ENCODE measurements at places on chromosomes 12 and 14. TPM values are rescaled to one million over a fixed set of nuclear protein-coding genes. Genes with fewer than 3 reads are reported as not detected.

Gene RNF212B
- total RNA-seq, result not detected

Gene NR4A1
- 19.8 TPM for total RNA-seq

Gene CPNE6
- not detected for total RNA-seq

Gene UNC79
- 0.33 TPM for total RNA-seq

- no peaks in the 10 kb centered on the region for H3K36me3 ChIP-seq
- no peak overlapping the region for H3K4me3 ChIP-seq
- H3K4me1 ChIP-seq, result no peaks in the 10 kb centered on the region
- H3K27ac ChIP-seq, result no peak overlapping the region
- DNase-seq, result no peak
These were observed 332 bp downstream of the KRT1 start for GRCh38 chr12:52679875-52680274.

- no peaks in the 10 kb centered on the region for H3K4me1 ChIP-seq
- H3K36me3 ChIP-seq, result no peaks in the 10 kb centered on the region
- no peak overlapping the region for H3K4me3 ChIP-seq
- no peak overlapping the region for H3K27ac ChIP-seq
- no peak for DNase-seq
- H3K27me3 ChIP-seq, result no peaks in the 10 kb centered on the region
These were observed 99.5 kb downstream of the NUAK1 start for GRCh38 chr12:106039242-106039641.

GRCh38 chr14:32494609-32495434, 165.7 kb downstream of the AKAP6 start:
- no peak for DNase-seq
- no peak overlapping the region for H3K4me3 ChIP-seq
- no peaks in the 10 kb centered on the region for H3K4me1 ChIP-seq
- no peaks in the 10 kb centered on the region for H3K36me3 ChIP-seq

DNA sequence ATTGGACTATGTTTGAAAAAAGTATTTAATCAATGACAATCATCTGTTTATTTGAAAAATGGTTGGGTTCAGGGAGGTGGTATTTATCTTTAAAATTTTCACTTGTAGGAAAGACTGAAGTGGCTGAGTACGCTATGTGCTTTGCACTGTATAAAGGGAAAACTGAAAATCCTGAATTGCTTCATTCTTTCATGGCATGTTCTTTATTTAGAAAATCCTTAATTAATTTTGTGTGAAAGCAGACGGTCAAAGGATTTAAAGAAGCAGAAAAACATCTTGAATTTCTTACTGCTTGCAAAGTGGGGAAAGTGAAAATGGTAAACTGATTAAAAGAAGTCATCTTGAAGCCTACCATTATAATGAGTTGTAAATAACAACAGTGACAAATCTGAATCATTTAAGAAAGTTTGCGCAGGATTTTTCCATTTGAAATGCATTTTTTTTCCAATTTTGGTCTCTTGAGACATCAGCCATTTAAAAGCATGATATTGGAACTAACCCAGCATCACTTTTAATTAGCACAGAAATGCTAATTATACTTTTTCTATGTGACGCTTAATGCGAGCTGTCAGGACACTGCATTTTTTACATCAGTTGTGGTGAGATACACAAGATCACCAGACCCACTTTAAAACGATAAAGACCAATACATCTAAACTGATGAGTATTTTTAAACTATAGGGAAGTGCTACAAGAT, 169.0 kb downstream of the NEDD1 start:
- no peaks in the 10 kb centered on the region for H3K4me1 ChIP-seq
- peaks cover 33% of the 10 kb centered on the region for H3K27me3 ChIP-seq
- no peak overlapping the region for H3K4me3 ChIP-seq
- no peak overlapping the region for H3K27ac ChIP-seq

DNA sequence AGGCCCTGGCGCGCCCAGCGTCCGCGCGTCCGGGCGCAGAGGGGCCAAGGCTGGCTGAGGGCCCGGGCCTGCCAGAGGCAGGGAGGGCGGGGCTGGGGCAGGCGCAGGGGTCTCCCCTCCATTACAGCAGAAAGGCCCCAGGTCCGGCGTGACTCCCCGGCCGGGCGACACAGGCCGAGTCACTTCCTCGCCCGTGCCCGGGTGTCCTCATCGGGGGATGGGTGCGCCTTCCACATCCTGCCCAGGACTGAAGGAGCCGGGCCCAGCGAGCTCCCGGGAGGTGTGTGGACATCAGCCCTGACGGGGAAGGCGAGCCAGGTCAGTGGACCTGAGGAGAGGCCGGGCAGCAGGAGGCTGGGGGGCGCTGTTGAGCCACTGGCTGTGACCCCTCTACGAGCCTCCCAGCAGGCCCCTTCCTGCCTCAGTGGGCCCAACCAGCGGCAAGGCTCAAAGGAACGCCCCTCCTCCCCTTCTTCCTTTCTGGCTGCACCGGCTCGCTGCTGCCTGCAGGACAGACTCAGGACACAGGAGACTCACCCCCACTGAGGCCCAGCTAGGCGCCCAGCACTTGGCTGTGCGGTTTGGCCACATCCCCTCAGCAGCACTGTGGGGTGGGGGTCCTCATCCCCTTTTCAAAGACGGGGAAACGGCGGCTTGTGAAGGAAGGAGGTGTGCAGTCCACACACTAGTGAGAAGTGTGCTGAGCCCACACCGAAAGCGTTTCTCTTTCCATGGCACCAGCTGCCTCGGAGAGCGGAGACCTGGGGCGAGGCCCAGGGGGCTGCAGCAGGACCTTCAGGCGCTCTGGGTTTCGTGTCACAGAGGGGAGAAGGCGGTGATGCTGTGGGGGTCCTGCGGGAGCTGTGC, 606 bp downstream of the TNFAIP2 start:
- H3K4me1 ChIP-seq, result peaks cover 21% of the 10 kb centered on the region
- DNase-seq, result no peak
- H3K27ac ChIP-seq, result no peak overlapping the region
- H3K27me3 ChIP-seq, result no peaks in the 10 kb centered on the region
- H3K4me3 ChIP-seq, result peak overlapping the region; percentile 15

DNA sequence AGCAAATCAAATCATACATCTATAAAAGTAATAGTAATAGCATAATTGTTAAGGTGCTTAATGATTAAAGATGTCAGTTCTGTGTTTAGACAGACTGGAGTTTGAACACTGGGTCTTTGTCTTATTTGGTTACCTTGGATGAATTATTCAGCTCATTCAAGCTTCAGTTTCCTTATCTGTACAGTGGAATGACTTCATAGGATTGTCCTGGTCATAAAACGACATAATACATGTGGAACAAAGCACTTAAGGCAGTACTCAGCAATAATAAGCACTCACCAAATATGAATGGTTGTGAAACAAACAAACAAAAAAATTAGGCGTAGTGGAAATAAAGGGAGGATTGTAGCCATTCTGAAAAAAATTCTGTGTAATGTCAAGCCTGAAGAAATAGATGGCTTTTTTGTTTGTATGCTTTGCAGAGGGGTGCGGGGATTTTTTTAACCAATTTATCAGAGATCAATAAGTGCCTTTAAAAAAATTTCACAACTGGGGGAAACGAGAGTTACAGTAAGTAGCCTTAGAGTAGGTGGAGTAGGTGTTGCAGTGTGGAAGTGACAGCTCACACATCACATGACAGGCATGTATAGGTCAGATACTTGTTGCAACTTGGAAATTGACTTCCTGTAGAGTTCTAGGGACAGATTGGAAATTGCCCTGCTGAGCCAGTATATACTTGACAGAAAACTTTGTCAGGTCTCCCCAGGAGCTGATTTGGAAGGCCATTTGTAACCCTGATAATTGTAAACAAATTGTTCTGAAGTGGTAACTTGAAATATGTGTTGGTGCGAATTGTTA, 157.7 kb downstream of the SLC15A5 start:
- H3K27ac ChIP-seq, result no peak overlapping the region
- H3K27me3 ChIP-seq, result no peaks in the 10 kb centered on the region

- H3K27me3 ChIP-seq, result no peaks in the 10 kb centered on the region
- H3K4me1 ChIP-seq, result no peaks in the 10 kb centered on the region
- no peak for DNase-seq
- no peak overlapping the region for H3K27ac ChIP-seq
These were observed 45.5 kb downstream of the PAWR start for GRCh38 chr12:79645235-79645630.

- H3K27ac ChIP-seq, result no peak overlapping the region
- no peaks in the 10 kb centered on the region for H3K27me3 ChIP-seq
- H3K36me3 ChIP-seq, result no peaks in the 10 kb centered on the region
- no peaks in the 10 kb centered on the region for H3K4me1 ChIP-seq
- no peak for DNase-seq
These were observed 192.8 kb downstream of the BCL11B start for GRCh38 chr14:99079061-99079727.

Data from A673 (cell line).